ENCODE measurements at places on chromosomes 3 and 15. TPM values are rescaled to one million over a fixed set of nuclear protein-coding genes. Genes with fewer than 3 reads are reported as not detected.

The CPLX3 gene
- 0.18 TPM for total RNA-seq

The KLHL18 gene
- 21.2 TPM for total RNA-seq

The EPB42 gene
- not detected for total RNA-seq

The KPNA1 gene
- total RNA-seq, result 41.8 TPM

The SAMD7 gene
- total RNA-seq, result not detected

The PYDC2 gene
- total RNA-seq, result not detected

The C15orf62 gene
- total RNA-seq, result 1.2 TPM

The MASP1 gene
- total RNA-seq, result not detected

The SHC4 gene
- total RNA-seq, result 1.9 TPM

The SAMMSON gene
- total RNA-seq, result not detected

The CYP1A2 gene
- total RNA-seq, result not detected

The AAGAB gene
- total RNA-seq, result 50.4 TPM

The ISG20 gene
- 338 TPM for total RNA-seq
